H4 (cell line): ENCODE measurements at places on chromosomes 12 and 14.

GRCh38 chr12:8948701-8949341 lies 624 bp downstream of the M6PR start:
- DNase-seq, result no peak

DNA sequence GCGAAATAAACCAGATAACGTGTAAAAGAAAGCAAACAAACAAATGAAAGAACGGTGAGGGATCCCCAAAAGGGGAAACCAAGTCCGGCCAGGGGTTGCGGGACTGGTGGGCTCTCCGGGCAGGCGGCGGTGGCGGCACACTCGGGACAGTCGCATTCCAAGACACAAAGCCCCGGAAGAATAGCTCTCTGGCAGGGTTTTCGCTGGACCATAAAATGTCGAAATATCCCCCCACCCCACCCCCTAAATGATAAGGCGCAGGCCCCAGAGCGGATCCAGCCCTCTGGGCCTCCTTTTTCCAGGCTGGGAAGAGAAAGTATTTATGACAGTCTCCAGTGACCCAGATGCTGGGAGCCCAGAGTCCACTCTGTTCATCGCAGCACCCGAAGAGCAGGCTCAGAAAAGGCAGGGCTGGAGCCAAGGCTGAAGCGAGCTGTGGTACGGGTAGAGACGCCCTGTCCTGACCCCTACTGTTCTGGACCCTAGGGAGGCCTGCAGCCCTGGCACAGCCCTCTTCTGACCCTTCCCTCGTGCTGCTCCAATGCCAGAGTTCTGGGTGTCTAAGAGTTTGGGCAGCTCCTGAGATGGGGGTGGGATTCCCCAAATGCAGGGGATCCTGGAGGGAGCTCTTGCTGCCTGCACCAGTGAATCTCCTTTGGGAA lies 2.1 kb upstream of the HOXC8 start:
- DNase-seq, result no peak

DNA sequence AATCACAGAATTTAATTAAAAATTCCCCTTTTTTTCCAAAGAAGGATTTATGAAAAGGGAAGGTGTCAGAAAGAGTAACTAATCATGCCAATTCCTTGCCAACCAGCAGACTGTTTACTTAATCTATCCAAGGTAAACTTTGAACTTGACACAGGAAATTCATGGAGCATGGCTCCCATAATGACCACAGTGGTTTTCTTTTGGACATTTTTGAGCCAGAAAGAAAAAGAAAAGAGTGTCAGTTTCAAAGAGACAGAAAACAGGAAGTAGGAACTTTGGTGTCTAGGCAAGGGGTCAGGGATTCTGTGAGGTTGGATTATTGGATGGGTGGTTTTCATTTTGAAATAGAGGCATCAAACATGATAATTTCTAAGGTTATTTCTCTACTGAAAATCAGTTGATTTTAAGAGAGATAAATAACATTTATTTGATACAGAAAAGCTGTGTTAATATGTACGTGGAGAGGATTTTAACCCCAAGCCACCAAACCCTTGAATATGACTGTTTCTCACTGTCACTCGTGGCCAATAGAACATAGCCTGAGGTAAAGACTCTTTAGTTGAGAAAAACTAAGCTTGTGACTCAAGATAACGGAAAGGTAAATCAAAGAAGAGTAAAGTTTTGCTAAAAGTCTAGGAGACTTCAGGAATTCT lies 196.1 kb downstream of the TTC6 start:
- no peak for DNase-seq

DNA sequence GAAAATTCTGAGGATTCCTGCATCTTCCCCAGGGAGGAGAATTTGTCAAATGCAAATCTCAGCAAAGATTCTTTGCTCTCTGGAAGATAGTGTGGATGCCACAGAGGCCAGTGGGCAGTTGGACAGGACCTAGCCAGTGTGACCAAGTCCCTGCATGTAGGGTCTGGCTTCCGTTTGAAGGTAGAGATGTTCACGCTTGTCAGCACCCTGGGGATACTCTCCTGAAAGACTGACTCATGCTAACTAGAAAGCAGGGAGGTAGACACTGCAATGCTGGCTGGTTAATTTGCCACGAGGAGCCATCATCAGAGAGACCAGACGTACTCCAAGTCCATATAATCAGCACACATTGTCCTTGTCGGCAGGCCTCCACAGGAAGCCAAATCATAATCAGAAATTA lies 130.1 kb downstream of the SAMD4A start:
- DNase-seq, result no peak

GRCh38 chr12:132279184-132279889 lies 50.1 kb downstream of the GALNT9 start:
- no peak for DNase-seq

GRCh38 chr12:129075460-129076208 lies 222.4 kb downstream of the GLT1D1 start:
- DNase-seq, result no peak

DNA sequence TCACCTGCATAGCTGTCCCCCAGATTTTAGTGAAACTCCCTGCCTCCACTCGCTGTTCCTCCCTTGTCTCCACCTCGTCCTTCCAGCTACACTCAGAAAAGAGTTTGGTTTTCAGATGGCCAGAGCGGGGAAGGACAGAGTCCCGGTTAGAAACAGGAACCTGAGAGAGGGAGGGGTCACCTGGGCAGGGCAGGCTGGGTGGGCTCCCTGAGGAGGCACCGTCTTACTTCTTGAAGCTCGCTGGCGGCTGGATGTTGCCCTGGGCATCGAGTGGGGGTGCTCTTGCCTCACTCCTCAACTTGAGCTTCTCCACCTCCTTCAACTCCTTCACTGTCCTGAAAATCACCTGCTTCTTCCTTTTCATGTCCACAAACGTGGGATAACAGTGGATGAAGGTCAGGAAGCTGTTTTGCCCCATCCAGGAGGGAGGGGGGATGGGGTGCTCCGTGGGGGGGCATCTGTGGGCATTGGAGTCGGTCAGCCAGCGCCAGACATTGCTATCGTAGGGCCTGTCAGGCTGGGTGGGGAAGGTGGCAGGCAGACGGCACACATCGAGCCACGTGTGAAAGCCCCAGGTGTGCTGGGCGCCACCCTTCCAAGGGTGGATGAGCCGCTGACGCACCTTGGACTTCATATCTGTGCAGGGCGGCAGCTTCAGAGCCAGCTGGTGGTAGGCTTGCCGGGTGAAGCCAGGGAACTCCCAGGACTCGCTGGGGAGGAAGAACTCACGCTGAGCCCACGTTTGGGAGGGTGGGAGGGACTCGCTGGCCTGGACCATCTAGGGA lies 2.0 kb downstream of the TEX52 start:
- no peak for DNase-seq

DNA sequence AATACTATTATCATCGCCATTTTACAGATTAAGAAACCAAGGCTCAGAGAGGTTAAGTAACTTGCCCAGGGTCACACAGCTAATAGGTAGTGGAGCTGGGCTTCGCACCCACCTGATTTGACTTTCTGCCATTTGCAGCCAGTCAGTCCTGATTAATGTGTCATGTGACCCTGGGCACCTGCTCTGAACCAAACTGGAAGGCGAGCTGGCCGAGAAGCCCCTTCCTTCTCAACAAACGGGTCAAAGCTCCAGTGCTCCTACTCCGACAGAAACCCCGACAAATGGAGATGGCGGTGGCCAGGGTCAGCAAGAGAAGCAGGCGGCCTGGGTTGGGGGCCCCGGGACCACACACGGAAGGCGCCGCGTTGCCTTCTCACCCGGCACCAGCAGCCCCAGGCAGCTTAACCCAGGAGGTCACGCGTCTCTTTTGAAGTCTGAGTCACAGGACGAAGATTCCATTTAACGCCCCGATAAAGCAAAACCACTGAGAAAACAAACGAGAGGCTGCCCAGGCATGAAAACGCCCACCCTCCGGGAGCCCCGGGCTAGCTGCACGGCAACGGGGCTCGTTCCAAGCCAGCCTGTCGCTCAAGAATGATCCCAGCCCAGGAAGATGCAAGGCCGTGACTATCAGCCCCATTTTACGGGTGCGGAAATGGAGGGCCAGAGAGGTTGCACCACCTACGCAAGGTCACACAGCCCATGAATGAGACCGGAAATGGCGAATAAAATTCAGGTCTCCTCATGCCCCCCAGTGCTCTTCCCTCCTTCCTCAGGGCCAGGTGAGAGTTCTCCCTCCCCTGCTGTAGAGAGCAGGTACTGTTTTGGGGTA lies 124.8 kb downstream of the SCARB1 start:
- DNase-seq, result no peak

GRCh38 chr12:74227846-74228545 lies 309.6 kb upstream of the ATXN7L3B start:
- DNase-seq, result no peak

DNA sequence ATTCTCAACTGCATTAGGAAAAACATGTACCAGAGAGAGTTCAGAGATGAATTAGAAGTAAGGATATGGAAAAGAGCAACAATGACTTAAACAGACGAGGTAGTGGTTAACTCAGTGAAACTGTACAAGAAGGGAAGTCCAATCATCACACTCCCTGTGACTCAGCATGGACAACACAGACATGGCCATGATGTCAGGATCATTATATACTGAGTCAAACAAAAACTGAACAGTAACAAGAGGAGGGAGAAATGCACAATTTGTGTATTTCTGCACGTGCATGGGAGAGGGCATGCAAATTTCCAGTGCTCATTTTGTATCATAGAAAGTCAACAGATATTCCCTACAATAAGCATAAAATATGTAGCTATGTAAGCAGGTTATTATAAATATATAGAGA lies 1037.8 kb downstream of the BCL11B start:
- DNase-seq, result no peak

DNA sequence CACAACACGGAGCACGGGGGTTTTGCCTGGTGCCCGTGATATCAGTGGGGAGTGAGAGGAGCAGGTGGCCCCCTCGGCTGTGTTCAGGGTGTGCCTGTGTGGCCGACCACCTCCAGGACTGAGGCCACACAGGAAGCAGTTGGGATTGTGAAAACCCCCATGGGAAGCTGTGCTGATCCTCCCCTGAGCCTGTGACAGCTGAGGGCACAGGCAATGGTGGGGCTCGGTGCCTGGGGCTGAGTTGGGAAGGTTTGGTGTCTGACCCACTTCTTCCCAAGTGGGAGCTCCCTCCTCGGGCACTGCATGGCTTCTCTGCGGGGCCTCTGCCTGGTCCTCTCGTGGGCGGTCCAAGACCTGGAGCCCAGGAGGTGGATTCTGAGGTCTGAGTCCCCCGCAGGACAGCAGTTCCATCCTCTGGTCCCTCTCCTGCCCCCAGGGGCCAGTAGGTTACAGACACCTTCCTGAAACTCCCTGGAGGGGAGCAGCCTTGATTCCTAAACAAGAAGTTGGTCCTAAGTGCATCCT lies 17.9 kb downstream of the PACS2 start:
- no peak for DNase-seq

GRCh38 chr14:59482541-59483331 lies 1.5 kb downstream of the L3HYPDH start:
- peak; percentile 88 for DNase-seq

GRCh38 chr14:48735607-48736006 lies 850.6 kb downstream of the RPS29 start:
- DNase-seq, result no peak

DNA sequence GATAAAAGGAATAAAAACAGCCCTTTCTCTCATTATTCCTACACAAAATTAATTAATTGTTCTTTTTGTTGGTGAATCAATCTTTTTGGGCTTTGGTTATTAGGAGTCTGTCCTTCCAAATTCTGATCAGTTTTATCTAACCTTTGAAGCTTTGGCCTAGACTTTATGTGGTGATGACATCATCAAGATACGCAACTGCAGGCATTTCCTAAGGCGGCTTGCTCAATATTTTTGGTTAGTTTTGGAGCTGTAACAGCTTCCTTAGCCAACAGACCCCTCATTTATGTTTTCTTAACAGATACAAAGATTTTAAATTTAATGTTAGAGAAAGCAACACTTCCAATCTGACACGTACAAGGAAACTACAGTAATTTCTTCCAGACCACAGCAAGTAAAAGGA lies 87.8 kb upstream of the PDE3A start:
- DNase-seq, result no peak

DNA sequence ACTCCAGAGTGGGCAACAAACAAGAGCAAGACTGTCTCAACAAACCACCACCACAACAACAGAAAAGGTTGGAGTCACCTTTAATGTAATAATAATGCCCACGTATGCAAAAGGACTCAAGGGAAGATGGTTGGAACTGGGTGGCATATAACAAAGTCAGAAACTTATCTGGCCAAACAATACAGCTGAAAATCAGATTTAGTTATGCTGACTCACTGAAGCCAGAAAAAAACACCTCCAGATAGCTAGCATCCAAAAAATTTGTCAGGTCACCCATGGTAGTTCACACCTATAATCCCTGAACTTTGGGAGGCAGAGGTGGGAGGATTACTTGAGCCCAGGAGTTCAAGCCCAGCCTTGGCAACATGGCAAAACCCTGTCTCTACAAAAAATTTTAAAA lies 24.4 kb downstream of the SLC11A2 start:
- DNase-seq, result no peak

DNA sequence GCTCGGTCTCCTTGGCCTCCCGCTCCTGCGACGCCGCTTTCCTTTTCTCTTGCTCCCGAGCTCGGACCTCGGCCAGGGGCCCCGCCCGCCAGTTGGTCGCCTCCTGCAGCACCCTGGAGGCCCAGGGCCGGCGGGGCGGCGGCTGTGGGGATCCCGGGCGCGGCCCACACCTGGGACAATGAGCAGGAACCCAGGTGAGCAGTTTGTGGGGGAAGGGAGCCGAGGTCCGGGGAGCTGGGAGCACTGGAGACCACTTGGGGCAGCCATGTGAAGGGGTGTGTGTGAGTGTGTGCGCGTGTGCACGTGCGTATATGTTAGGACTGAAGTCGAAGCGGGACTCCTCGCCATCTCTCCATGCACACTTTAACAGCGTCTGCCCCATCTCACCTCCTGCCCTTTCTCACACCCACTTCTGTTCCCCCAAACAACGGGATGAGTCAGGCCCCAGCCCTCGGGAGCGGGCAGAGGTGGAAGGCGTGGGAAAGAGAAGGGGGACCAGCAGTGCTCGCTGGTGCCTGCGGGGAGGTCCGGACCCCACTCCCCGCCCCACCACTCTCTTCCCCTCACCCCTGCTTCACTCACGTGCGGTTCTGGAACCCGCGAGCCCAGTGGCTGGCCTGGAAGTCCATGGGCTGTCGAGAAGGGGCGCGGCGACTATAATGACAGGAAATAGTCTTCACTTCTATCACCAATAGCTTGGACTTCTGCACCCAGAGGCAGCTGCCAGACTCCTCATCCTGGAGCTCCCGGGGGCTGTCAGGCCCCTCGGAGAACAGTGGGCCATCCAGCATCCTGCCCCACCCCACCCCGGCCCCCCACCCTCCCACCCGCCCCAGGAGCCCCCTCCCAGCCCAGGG lies 450 bp downstream of the DDN start:
- DNase-seq, result no peak

GRCh38 chr12:53754633-53755264 lies 3.0 kb upstream of the CISTR start:
- DNase-seq, result peak; percentile 80

GRCh38 chr14:31942166-31942841 lies 134.8 kb upstream of the ARHGAP5 start:
- DNase-seq, result no peak

GRCh38 chr14:56304456-56304855 lies 186.2 kb downstream of the PELI2 start:
- no peak for DNase-seq

GRCh38 chr14:99780690-99781089 lies 12.5 kb upstream of the EML1 start:
- no peak for DNase-seq

GRCh38 chr14:93112891-93113677 lies 2.6 kb downstream of the ITPK1 start:
- DNase-seq, result peak; percentile 70
